ENCODE measurements at places on chromosomes 3 and 15.

- DNase-seq: no peak
These were observed 417.7 kb upstream of the TBL1XR1 start for GRCh38 chr3:177615015-177615414.

- no peak for DNase-seq
These were observed 36.8 kb upstream of the KLHL25 start for GRCh38 chr15:85831415-85832113.

DNA sequence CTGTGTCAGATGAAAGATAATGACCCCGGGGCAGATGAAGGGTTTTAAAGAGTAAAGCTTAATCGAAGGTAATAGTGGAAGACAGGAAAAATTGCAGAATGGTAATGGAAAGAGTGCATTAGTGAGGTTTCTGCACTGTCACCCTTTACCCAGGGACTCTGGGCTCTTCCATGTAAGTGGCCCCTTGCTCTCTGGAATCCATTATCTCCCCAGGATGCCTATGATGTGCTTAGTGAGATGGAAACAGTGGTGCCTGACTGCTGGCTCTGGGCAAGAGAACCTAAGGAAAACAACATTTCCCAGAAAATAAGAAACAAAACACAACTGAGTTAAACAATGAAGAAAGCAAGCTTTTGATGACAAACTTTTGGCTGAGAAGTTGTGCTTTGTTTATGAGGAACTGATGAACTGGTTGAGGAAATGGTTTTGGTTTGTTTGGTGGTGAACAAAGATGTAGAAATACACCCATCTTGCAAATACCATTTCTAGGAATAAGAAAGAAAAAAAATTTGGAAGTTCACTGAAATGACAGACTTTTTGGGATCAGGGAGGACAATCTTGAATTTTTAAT, 119.9 kb upstream of the RASGRP1 start:
- no peak for DNase-seq

DNA sequence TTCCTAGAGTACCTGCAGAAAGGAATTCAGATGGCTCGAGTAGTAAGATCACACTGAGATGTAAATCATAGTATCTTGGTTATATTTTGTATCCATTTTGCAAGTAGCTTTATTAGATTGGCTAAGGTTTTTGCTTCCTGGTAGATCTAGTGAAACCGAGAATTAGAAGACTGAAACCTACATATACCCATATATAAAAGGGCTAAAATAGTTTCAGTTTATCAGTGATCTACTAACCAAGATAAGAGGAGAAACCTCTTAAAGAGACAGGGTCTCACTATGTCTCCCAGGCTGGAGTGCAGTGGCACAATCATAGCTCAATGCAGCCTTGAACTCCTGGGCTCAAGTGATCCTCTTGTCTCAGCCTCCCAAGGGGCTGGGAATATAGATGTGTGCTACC, 135.3 kb downstream of the PCCB start:
- DNase-seq: no peak

DNA sequence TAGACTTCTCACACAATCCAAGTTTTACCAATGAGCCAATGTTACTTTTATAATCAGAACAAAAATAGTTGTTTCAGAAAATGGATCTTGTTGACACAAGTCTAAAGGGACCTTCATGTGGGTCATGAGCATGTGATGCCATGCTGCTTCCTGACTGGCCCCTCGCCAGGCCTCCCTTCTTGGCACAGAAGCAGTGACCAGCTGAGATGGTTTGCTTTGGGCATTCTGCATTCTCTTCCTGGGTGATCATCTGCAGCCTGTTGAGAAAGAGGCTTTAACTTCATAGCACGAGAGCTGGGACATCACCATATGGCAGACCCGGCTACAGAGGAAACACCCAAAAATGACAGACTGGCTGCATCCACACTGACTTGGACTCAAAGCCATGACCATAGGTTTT, 45.7 kb downstream of the TGM4 start:
- DNase-seq: no peak

GRCh38 chr3:196886144-196886543, 18.4 kb downstream of the SENP5 start:
- no peak for DNase-seq

DNA sequence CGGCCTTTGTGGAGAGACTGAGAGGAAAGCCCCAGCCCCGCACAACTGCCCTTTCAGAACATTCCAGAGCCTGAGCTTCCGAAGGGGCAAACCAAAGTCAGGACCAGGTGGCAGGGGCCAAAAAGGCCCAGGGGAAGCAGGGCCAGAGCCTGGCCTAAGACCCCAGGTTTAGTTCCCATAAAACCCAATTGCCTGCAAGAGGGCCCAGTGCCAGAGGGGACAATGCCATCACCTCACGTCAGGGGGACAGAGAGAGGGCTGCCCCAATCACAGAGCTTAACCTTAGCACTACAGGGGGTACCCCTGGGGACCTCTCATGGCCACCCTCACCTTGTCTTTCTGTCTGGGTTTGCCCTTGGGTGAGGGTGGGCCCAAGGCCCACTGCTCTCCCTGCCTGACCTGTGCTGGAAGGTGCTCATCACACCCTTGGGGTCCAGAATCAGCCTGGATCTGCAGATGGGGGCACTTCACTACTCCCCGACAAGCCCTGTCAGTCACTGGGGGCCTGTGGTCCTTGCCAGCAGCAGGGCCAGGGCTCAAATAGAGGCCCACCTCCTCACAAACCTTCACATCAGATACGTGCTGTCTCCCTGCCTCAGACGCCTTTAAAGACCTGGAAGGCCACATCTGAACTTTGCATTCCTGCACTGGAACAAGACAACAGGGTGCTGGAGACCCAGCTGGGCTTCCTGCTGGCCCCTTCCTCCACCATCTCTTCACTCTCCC, 3.8 kb downstream of the CALML4 start:
- no peak for DNase-seq

DNA sequence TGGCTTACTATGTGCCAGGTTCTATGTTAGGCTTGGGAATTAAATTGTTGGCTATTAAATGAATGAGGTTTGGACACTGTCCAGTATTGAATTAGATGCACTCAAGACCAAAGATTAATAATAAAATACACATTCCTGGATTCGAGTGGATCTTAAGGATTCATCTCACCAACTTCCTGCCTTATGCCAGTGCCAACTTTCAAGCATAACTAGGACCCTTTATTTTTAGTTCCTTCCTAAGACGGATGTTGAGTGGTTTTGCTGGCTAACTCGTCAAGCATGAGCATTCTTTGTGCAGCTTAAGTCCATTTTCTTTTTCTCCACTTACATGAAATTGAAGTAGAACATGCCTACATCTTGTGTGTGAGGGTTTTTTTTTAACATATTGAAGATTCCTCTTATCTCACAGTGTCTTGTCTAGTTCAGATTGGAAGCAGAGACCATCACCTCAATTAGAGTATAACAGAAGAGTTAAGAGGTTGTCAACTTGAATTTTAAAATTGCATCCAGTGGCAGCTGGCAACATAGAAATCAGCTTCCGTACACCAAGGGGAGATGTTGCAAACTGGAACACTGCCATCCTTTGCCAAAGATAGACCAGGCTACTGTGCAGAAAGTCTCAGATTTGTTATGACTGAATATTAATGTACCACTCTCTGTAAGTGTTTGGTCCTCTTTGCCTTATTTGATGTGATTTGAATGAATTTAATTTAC, 106.3 kb upstream of the BFSP2 start:
- no peak for DNase-seq

GRCh38 chr3:64141476-64141875, 83.8 kb downstream of the PRICKLE2 start:
- DNase-seq: no peak

DNA sequence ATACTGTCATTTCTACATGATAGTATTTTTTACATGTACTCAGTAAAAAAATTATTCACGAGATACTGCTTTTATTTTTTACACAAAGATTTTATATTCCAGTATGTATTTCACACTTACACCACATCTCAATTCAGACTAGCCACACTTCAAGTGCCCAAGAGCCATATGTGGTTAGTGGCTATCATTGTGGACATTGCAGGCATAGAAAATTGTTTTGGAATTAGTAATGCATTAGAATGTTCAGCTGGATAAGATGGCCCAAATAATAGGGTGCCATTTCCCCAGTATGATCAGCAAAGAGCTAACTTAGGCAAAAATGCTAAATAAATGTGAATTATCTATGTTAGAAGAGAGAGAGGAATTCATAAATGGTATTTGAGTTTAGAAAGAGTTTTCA, 203.8 kb upstream of the MCTP2 start:
- no peak for DNase-seq

- no peak for DNase-seq
These were observed 96.8 kb downstream of the SLMAP start for GRCh38 chr3:57852896-57853295.

DNA sequence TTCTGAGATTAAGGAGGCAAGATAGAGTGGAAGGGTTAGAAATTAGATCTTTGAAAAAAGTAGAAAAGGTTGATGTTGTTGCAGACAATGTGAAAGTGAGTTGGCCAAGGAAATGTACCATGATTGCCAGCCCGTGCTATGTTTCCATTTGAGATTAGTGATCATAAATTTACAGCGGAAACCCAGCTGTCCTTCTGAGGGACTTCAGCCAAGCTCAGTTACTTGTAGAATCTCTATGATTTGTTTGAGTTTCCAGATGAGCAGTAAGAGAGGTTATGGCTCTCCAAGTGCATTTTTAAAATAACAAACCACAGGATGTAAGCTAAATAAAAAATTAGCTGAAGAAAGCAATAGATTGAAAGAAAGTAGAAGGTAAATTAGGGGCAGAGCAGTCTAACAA, 54.2 kb upstream of the RBMS3 start:
- no peak for DNase-seq

GRCh38 chr3:62975566-62975965, 100.3 kb upstream of the CADPS start:
- no peak for DNase-seq
